Transverse colon (tissue), 4 donors: ENCODE measurements at places on chromosomes 1 and 21.

DNA sequence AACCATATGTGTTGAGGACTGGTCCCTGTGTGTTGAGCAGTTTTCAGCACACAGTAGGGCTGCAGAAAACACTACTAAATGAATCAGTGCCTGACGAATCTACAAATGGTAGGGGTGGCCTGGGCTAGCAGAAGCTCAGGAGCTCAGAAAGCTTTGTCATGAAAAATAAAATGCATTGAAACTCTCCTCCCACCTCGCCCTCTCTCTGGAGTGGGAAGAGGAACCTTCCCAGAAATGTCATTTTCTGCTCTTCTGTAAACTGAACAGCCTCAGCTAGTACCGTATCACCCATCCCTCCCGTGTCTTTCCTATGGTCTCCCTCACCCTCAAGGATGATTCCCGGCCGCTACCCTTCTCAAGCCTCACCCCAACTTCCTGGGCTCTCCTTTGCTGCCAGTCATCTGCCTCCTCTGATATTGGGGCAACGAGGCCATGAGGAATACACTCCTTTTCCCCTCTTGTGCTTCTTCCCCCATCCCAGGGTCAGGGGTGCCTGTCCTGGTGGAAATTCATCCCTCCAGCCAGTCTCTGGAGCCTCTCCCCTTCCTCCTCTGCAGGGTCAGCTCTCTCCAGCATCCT is 734.5 kb downstream of the PTPRU start:
- DNase-seq = no peak

GRCh38 chr1:31615414-31615813 is 2.1 kb upstream of the HCRTR1 start:
- no peak for DNase-seq

DNA sequence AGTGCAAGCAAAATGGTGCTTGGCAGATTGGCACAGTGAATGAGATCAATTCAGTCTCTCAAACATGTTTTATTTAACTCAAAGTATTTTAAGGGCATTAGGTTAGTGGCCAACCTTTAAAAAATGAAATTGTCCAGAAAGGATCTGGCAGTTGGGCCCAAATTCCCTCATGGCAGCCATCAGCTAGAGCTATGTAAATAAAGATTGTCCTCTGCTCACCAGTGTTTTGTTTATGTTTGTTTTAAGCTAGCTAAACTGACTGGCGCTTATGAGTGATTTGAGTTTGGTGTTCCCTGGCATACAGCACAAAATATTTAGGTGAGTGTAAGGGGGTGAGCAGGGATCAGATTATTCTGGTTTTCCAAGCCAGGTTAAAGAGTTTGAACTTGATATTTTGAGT is 18.1 kb downstream of the HDAC1 start:
- no peak for DNase-seq

- no peak for DNase-seq
Observed at GRCh38 chr1:184649451-184649888, 105.2 kb downstream of the EDEM3 start.

GRCh38 chr1:109240158-109241152 is 8.9 kb upstream of the CELSR2 start:
- DNase-seq = peak; percentile 53

DNA sequence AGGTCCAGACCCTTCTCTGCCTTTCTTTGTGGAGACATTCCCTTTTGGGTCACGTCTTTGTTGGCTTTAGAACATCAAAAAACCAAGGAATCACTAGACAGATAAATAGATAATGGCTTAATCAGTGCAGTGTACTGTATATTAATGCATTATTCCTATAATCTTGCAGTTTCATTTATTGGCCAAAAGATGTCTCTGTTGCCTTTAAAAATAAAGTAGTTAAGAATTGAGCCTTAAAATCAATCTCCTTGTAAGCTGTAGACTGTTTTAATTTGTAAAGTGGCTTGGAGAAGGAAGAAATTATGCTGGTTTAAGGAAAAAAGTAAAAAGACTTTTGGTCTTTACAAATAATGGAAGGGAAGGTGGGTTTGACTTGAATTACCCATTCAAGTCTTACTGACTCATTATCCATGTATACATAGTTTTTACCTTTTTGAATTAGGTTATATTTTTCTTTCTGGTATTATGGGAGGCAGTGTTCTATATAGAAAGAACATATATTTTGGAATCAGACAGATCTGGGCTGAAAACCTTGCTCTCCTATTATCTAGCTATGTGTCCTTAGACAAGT is 84.6 kb downstream of the VPS13D start:
- DNase-seq = no peak

DNA sequence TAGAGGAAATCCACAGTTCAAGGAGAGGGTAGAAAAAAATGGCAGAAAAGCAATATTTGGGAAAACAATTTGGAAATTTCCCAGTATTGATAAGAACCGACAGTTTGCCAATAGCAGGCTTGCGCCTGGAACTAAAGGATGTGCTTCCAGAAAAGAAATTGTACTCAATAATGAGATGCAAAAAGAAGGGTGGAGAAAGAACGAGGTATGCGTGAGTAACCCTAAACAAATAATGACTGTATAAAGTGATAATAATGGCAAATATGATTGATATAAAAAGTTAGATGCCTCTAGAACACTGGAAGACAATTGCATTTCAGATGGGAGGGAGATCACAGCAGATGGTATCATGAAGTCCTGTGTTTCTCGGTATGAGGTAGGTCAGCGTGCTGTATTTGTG is 458.9 kb downstream of the DSCAM start:
- DNase-seq = no peak

DNA sequence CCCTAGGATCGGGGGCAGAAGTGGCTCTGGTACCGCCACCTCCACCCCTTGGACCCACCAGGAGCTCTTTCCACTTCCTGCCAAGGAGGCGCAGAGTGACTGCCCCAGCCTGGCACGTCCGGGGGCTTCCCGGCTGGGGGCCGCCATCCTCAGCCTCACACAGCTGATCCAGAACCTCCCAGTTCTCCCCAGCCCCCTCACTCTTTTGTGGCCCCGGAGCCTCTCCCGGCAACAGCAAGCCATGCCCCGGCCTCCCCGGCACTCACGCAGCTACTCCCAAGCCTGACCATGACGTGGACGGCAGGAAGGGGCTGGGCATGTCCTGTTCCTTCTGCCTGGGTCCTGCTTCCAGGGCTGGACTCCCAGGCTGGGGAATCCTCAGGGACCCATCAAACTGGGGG is 17.1 kb downstream of the TP73 start:
- DNase-seq = peak; percentile 8

DNA sequence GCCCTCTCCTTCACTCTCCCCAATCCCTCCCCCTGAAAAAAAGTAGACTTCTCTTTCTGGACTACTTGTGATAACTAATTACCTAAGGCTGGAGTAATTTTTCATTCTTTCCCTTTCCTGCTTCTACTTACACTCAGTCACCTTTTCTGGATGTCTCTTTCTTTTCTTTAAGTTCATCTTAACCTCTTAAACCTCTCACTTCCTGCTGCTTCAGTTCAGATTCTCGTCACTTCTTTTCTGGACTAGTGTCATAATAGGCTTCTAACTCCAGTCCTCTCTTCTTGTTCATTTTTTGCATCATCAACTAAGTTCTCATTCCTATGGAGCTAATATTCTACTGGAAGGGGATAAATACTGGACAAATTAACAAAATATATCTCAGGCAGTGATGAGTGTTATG is 75.4 kb downstream of the LRRC53 start:
- DNase-seq = no peak

GRCh38 chr1:225469051-225469450 is 41.2 kb upstream of the LBR start:
- no peak for DNase-seq

DNA sequence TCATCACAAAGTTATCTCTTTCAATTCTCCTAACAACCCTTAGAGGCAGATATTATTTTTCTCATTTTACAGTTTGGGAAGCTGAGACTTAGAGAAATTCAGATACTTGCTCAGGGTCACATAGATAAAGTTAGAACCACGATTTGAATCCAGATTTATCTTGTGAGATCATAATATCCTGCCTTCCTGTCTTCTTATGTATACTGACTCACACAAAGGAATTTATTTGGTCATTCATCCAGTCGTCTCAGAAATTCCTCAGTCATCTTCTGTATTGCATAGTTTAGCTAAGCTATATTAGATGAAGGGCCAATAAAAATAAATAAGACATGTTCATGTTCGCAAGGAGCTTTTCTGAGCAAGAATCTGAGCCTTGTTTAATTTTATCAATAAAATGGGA is 35.8 kb upstream of the RUNX1 start:
- no peak for DNase-seq

DNA sequence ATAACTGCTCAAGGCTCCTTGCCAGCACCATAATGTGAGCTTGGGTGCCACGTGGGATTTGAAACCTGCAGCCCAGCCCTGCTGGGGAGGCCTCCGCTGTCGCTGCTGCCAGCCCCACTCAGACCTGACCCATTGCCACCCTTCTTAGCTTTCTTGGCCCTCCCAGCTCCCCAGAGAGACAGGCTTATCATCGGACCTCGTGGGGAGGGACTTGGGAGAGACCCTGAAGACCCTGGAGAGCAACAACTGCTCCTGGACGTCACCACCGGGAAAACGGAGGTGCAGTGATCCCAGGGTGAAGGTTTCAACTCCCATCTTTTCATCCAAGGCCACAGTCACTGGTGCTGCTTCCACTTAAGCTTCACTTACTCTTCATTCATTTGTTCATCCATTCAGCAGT is 596.1 kb downstream of the PTPRU start:
- no peak for DNase-seq

- DNase-seq = peak; percentile 60
Observed at GRCh38 chr1:173420330-173420806, 56.8 kb upstream of the PRDX6 start.

DNA sequence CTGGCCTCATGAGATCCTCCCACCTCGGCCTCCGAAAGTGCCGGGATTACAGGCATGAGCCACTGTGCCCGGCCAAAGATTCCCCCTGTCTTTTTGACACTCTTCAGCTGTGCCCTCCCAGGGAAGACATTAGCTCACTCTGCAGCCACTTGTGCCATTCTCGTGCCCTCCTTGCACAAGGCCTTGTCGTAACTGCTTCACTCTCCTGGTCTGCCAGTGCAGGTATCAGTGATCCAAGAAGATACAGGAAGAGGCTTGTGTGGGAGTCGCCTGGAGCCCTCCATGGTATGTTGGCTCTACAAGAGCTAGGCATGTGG is 22.0 kb upstream of the WDR26 start:
- no peak for DNase-seq

GRCh38 chr1:101738475-101738874 is 258.3 kb downstream of the OLFM3 start:
- no peak for DNase-seq

DNA sequence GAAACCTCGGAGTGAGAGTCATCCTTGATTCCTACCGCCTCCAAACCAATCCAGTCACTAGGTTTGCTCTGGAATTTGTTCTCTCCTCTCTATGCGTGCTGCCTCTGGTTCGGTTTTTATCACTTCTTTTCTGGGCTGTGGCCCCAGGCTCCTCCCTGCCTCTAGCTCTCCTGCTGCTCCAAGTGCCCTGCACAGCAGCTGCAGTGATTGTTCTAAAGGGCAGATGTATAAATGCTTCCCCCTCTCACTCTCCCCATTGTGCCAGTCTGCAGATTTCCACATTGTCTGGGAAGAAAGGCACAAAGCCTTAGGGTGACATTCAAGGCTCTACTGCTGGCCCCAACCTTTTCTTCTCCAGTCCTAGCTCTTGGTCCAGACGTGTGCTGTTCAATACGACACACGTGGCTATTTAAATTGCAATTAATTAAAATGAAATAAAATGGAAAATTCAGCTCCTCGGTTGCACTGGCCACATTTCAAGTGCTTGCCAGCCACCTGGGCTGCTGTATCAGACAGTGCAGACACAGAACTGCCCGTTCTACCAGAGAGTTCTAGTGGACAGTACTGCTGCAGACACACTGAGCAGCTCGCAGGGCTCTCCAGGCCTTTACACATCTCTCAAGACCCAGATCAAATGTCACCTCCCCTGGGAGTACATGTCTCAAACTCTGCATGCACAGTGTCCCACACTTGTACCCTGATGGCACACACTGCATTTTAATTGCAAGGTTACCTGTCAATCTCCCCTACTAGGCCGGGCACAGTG is 12.4 kb downstream of the TRIM62 start:
- DNase-seq = no peak

DNA sequence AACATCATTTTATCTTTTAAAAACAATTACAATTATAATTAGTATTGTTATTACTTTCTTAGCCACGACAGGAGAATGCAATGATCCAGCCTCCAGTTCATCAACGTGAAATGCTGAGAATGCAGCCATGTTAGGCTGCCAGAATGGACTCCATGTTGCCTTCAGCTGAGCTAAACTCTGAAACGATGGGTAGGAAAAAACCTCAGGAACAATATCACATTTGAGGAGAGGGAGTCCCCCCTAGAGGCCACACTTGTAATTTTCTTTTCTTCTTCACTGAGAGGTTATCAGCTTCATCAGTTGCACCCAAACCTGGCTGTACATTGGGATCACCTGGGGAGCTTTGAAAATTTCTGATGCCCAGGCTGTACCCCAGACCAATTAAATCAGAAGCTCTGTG is 34.6 kb upstream of the DNAH14 start:
- DNase-seq = no peak

DNA sequence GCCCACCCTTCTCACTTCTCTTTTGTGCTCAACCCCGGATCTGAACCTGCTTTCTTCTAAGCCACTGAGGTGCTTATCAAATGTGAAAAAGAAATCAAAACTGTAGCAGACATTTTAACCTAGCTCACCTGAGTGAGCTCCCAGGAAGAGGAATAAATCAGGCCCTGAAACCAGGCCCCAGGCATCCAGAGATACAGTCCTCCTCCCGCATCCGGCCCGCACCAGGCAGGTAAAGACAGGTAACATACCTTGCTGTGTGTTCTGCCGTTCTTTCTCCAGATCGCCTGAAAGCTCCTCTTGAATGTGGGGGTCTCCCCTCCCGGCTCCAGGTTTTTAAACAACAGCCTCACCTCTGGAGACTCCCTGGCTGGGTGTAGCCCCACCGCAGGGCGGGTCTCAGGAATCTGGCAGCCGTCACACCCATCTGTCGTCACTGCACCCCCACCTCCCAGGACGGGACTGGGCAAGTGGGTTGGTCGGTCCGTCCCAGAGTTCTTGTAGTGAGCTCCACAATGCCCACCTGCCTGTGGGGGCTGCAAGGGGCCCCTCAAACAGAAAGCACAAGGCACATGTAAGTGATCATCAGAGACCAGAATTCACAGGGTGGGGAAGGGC is at the start of gene LAMB3:
Gene LAMB3, minus strand, starts transcription at position 305 of the 615 bp plus-strand sequence. CDS start 1,481 bp downstream, outside the sequence.
- peak; percentile 93 for DNase-seq

- peak; percentile 97 for DNase-seq
Observed at GRCh38 chr1:228059634-228060457, 22.7 kb upstream of the ARF1 start.

- DNase-seq = no peak
Observed at GRCh38 chr1:28482702-28483101, 23.1 kb upstream of the RCC1 start.

GRCh38 chr1:163265547-163265946 is 56.2 kb upstream of the NUF2 start:
- DNase-seq = no peak
